ENCODE measurements at places on chromosomes 2 and 18.

GRCh38 chr18:45384962-45385315, 230.3 kb upstream of the SLC14A2 start:
- no peak for DNase-seq

DNA sequence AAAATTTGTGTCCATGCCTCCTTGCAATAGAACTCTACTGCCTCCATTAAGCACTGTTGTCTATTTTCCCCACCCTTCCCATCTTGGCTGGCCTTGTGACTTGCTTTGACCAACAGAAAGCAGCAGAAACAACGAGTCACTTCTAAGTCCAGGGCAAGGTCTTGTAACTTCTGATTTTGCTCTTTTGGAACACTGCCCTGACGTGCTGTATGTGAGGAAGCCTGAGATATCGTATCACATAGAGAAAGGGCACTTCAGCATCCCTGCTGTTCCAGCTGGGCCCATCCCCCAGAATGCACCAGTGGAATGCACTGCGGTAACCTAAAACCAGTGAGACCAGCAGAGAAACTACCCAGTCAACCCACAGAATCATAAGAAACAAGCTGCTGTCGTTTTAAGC, 28.1 kb downstream of the NCKAP1 start:
- DNase-seq = no peak

GRCh38 chr2:236636714-236637470, 67.3 kb downstream of the ACKR3 start:
- DNase-seq = no peak

- no peak for DNase-seq
These were observed 83.3 kb upstream of the MAP4K4 start for GRCh38 chr2:101614127-101614759.

DNA sequence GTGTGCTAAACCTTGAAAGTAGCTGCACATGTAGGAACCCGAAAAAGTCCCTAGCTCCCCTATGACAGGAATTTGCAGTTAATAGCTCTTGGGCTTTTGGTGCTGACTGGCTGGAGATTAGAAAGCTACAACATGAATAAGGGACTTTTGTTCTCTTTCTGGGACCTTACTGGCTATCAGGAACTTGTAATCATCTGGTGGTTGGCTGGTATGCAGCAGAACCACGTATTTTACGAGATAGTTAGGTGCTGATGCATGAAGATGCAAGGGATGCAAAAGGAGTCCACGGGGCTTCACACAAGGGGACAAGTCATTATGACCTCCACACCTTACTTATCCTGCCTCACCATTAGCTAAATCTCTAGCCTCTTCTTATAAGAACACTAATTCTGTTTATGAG, 190.2 kb upstream of the NRXN1 start:
- no peak for DNase-seq

DNA sequence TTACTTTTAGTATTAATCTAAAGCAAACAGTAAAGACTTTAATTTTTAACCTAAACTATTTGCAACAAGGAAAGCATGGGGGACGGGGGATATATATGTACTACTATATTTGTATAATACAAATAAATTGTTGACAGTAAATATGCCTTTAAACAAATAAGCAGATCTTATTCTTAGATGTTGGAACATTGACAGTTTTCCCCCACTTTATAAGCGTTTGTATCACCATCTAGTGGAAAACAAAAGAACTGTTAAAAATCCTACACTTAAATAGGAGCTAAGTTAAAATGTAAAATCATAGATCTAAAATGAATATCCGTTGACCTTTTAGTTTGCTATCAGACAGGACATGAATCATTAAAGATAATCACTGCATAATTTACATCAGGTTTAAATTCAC, 50.0 kb downstream of the RBBP8 start:
- no peak for DNase-seq

DNA sequence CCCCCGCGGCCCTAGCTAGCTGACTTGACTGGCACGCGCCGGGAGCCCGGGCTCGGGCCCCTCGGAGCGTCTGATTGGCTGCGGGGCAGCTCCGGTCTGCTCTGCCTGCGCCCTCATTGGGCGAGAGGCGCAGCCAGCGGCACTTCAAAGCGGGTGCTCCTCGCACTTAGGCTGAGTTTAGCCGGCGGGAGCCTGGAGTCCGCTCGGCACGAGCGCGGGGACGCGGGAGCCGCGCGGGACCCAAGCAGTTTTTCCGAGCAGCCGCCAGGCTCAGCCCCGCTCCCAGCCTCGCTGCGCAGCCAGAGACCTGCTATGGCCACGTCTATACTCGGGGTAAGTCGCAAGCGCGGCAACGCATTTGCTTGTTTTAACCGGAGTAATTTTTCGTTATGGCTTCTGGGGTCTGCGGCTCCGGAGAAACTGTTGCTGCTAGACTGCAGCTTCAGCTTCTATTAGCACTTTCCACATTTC, at the start of gene SP9:
SP9 (plus strand) TSS at position 174 of the 471 bp plus-strand sequence; CDS start at position 313, 139 bp downstream.
- no peak for DNase-seq

DNA sequence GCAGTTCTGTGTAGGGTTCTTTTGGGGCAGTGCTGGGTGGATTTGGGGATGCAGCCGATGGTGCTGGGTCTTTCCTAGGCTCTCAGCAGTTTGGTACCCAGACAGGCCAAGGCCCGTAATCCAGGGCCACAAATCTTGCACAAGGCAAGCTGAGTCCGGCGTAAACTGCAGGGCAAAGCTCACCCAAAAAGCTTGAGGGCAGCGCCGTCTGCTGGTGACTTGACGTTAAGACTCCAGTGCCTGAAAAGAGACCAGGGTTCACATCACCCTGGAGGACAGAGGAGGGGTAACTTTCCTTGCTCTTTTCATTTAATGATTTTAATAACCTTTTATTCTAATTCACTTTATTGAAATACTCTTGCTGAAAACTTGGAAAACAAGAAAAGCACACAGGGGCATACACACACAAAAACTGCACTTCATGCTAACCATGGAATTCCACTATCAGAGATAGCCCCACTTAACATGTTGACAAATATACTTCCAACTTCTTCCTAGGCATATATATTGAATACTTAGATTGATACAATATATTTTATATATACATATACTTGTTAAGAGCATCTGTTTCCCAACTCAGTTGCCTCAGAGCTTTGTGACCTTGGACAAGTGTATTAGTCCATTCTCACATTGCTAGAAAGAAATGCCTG, 38.9 kb downstream of the CNGA3 start:
- DNase-seq = peak; percentile 69

GRCh38 chr18:51068105-51068504, 38.1 kb downstream of the SMAD4 start:
- DNase-seq = no peak

DNA sequence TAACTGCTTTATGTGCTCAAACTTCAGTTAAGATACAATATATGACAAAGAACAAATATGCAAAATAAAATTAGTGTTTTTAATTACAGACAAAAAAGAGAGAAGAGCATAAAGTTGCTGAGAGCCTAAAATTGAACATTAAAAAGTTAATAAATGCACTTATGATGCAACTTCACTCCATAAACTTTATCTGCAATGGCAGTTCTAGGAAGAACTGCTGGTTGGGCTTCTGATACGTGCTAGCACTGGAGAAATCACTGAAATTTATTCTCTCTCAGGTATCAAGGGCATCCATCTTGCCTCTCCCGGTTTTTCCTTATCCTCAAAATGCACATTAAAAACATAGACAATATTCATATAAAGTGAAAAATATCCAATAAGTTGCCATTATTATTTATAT, 35.7 kb downstream of the MYO3B start:
- DNase-seq = no peak

All from stimulated activated CD4-positive, alpha-beta T cell treated with anti-CD3 and anti-CD28 coated beads, Interleukin-4, amount 100 ng/mL, for 4 hours (primary cell).